ENCODE measurements at places on chromosomes 2 and 18.

- DNase-seq: no peak
Observed at GRCh38 chr2:25290811-25291495, 50.8 kb downstream of the DNMT3A start.

DNA sequence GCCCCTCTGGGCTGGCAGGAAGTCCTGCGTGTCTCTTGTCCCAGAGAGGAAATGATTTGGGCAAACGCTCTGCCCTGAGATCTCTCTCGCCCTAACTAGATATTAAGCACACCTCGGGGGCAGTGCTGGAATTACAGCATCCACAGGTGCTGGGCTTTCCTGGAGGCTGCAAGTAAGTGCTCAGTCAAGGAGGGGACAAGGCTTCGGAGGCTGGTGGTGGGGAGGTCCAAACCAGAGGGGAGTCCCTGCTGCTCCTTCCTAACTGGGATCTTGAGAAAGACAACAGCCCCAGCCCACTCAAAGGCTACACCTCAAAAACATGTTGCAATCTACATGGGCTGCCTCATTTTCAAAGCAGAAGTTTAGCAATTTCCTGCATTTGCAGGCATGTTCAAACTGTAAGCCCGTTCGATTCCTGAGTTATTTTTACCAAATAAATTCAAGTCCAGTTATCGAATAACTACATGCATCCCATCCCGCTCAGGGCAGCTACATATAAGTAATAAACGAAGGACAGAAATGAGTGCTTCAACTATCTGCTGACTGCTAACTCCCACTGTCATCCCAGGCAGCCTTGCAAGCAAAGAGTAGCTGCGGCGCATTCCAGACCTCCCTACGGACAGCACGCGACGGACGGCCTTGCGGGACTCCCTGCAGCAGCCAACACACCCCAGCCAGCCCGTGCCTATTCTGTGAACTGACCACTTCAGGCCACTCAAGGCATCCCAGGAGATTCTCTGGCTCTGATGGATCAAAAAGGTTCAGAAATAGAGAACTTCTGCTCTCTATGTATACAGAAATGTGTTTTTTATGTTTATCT lies 27.5 kb downstream of the ZNF516 start:
- DNase-seq: no peak

- no peak for DNase-seq
Observed at GRCh38 chr18:9416563-9417072, 58.7 kb upstream of the RALBP1 start.

- no peak for DNase-seq
Observed at GRCh38 chr18:80179857-80180558, 67.3 kb downstream of the PARD6G start.

DNA sequence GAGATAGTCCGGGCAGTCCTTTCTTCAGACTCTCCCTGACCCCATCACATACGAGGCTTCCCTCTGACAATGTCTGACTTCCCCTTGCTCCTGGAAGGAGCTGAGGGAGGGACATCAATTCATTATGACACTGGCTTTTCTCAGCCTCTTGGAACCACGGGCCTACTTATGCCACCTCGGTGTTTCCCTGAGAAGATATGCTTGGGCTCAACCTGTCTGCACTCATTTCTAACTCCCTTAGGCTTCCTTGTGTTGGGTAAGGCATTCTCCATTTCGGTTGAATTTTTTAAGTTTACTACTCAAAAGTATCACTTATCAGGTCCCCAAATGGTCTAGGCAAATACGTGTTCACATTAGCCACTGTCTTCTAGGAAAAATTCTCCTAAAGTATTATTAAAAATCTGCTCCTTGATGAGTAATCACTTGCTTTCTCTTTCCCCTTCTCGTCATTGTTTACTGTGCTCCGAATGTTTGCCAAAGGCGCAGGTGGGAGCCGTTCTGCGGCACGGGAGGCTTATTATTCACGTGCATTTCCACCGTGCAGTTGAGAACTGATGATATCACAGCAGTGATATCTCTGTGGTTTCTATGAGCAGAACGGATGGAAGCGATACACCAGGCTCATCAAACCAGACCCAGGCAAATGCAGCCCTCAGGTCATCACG lies 33.1 kb downstream of the ARL4C start:
- DNase-seq: no peak

DNA sequence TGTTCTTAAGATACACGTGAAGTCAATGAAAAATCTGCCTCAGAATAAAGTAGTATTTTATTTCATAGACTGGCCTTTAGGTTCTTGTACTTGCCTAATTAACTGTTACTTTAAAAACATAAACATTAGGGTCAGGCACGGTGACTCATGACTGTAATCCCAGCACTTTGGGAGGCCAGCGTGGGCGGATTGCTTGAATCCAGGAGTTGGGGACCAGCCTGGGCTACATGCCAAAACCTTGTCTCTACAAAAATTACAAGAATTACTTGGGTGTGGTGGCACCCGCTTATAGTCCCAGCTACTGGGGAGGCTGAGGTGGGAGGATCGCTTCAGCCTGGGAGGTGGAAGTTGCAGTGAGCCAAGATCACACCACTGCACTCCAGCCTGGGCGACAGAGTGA lies 16.0 kb upstream of the SNORC start:
- peak; percentile 79 for DNase-seq

DNA sequence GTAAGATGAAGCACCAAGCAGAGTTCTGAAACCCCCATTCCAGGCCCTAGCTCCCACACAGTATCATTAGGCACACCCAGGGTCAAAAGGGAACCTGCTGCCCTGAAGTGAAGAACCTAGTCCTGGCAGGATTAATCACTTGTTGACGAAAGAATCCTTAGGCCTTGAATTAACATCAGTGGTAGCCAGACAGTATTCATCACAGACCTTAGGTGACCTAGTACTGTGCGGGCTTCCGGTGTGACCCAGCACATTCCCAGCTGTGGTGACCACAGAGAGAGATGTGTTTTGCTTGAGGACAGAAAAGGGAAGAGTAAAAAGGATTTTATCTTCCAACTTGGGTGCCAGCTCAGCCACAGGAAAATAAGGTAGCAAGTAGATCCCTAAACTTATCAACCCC lies 1071.4 kb upstream of the FAM98A start:
- DNase-seq: no peak

GRCh38 chr2:29033172-29033571 lies 41.2 kb downstream of the PCARE start:
- no peak for DNase-seq

GRCh38 chr18:34873986-34874580 lies 164.0 kb downstream of the DTNA start:
- DNase-seq: no peak

DNA sequence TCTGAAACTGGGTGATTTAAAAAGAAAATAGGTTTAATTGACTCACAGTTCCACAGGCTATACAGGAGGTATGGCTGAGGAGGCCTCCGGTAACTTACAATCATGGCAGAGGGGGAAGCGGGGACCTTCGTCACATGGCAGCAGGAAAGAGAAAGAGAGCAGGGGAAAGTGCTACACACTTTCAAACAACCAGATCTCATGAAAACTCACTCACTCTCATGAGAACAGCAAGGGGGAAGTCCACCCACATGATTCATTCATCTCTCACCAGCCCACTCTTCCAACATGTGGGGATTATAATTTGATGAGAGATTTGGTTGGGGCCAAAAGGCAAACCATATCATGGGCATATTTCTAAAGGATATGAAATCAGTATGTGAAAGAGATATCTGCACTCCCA lies 12.0 kb upstream of the ARHGAP15 start:
- no peak for DNase-seq

DNA sequence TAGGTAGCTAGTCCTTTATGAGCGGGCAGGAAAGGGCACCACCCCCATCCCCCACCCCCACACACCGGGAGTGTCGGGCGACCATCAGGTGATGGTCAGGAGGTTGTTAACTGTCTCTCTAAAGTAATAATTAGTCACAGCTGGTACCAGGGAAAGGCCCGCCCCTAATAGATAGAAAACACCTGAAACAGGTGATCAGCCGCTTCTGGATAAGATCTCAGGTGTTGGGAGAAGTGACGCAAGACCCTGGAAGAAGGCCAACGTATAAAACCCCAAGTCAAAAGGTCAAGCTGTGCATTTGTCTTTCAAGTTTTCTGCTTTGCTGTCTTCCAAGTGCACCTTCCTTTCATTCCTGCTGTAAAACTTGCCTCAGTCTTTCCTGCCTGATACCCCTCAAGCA lies 59.6 kb upstream of the LINC00305 start:
- no peak for DNase-seq

- DNase-seq: no peak
Observed at GRCh38 chr2:160871953-160872352, 288.3 kb upstream of the TANK start.

GRCh38 chr2:182584462-182584861 lies 131.6 kb upstream of the DNAJC10 start:
- no peak for DNase-seq

DNA sequence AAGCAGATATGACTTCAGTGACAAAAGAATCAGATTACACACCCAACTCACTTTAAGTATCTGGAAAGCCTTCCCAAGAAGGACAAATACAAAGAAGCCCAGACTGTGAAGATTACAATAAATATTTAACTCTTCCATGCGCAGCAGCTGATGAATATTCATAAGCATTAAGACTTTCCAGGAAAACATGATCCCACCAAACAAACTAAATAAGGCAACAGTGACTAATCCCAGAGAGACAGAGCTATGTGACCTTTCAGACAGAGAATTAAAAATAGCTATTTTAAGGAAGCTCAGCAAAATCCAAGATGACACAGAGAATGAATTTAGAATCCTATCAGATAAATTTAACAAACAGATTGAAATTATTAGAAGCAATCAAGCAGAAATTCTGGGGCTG lies 108.2 kb upstream of the UBE2E3 start:
- DNase-seq: peak; percentile 6

DNA sequence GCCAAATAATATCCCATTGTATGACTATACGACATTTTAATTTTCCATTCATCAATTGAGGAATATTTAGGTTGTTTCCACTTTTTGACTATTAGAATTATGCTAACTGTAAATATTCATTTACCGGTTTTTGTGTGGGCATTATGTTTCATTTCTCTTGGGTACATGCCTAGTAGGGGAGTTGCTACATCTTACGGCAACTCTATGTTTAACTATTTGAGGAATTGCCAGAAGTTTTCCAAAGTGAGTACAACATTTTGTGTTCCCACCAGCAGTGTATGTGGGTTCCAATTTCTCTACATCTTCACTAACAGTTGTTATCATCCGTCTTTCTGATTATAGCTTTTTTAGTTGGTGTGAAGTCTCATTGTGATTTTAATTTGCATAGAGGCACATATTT lies 1.6 kb upstream of the KDSR start:
- DNase-seq: no peak

GRCh38 chr2:95208106-95208505 lies 785 bp downstream of the ZNF892 start:
- DNase-seq: no peak

DNA sequence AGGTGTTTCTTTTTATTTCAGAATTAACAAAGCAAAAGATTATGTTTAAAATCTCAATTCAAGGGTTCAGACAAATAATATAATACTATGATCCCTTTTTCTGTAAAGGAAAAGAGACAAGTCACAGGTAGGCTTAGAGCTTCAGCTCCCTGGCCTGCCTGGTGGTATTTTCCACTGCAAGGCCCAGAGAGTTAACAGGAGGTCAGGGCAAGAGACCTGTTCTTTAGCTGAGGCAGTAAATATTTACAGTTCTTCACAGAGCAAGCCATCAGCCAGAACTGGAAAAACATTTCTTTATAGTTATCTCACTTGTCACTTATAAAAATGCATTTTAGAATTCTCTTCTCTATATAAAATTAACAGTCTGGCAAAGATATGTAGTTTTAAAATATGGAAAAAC lies 70.1 kb downstream of the EPG5 start:
- no peak for DNase-seq

DNA sequence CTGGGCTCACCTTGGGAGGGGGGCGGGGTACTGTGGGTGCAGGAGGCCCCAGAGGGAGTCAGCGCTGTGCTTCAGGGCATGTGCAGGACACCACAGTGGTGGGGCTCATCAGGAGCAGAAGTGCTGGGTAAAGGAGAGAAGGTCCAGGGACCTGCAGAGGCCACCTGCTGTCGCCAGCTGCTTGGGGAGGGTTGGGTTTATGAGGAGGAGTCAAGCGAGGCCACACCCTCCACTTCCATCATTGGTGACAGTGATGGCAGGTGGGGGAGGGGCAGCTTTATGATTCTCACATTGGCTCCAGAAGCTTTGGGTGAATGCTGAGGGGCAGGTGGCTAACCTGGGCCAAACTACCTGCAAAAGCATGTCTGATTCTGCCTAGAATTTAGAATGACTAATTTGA lies 392.6 kb downstream of the HRH4 start:
- no peak for DNase-seq

DNA sequence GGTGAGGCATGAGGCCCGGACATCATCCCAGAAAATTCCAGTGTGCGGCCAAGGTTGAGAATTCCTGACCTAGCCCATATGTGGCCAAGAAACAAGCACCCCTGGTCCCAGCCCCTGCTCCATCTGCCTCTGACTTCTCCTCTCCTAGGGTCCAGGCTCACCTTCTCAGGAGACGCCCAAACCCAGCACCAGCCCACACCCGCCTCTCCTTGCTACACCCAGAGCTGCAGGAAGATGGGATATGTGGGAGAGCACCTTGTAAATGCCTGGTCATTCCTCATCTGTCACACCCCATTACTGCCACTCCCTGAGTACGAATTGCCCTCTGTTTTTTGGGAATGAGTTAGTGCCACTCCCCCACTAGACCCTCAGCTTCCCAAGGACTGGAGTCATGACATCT lies 7.3 kb upstream of the ATP6V1B1 start:
- DNase-seq: no peak

DNA sequence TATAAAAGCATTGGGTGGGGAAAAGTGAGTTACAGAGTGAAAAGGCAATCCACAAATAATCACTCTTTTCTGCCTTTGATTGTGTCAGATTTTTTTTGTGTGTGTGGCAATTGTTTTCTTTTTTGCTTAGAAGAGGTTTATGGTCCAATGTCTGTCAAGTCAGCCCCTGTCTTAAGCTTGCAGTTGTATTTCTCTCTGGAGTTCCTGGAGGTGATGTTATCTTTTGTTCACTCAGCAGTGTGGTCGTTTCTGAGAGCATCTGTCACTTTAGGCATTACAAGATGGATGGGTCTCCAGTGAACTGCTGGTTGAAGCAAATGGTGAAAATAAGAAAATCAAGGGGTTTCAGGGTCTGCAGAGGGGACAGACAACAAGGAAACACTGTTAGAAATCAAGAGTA lies 121.3 kb downstream of the GREB1L start:
- DNase-seq: no peak

DNA sequence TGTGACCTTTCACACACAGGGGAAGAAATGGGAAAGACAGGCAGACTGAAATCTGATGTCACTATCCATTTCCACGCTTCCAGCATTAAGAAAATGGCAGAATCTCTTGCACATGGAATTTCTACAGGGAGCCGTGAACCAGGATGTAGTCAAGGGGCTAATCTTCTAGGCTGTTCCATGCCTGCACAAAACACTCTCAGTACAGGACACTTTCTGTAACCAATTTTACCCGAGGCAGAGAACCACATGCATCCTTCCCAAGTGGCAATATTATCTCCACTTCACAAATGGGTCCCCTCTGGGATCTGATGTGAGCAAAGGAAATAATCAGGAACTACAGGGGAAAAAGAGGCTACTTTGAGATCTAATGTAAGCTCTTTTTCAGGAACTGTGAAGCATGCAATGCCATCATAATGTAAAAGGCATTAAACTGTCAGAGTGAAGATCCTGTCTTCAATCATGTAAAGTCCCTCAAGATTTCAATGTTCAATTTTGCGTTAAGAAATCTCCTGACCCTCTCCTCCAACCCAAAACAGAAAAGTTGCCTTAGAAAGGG lies 236.9 kb downstream of the RBM43 start:
- no peak for DNase-seq
